ENCODE measurements at places on chromosomes 1 and 21.

- no peak for DNase-seq
These were observed 1.5 kb downstream of the HMCN1 start for GRCh38 chr1:185735701-185736064.

DNA sequence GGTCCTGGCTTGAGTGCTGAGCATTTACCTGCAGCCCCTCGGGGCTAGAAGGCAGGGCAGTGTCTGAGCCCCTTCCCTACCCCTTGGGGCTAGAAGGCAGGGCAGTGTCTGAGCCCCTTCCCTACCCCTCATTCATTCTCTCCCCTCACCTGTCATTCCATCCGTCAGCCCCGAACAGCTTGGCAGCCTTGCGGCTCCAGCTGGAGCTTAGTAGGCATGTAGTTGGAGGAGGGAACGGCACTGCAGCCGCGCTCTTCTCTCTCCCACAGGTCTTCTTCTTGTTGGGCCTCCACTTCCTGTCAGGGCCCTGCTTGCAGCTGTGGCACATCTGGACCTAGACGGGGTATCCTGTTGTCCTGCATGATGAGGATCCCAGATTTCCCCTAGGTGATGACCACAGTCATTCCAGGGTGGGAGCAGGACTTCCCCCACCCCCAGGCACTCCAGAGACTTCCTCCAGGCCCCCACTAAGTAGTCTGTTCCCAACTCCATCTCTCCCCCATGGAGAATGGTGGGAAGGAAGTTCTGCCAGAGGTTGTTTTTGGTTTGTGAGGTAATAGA is 22.2 kb downstream of the MAPKAPK2 start:
- DNase-seq: no peak

GRCh38 chr1:238474263-238474662 is 583.5 kb upstream of the ZP4 start:
- no peak for DNase-seq

DNA sequence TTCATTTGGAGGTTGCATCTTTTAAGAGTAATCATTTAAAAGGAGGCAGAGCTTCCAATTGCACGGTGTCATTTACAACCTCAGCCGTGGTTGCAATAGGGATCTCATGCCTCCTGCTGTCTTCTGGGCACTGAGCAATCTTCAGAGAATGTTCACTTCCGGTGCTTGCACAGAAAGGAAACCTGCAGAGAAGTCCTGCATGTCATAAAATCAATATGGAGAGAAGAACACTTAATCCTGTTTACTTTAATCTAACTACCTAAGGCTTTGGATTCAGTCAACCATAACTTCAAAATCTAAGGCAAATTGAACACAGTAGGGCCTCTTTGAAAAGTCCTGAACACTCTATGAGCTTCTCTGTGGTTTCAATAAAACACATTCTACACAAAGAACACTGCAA is 11.3 kb upstream of the MAP10 start:
- no peak for DNase-seq

DNA sequence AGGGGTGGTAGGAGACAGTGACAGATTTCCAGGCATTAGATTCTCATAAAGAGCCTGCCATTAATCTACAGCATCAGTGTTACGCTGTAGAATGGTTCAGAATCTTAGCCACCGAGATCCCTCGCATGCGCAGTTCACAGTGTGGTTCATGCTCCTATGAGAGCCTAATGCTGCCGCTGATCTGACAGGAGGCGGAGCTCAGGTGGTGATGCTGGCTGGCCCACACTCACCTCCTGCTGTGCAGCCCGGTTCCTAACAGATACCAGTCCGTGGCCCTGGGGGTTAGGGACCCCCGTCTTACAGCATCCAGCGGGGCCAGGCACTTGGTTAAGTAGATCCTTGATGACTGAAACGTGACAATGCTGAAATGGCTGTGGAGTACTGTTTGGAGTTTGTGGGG is 163.6 kb upstream of the C1orf21 start:
- DNase-seq: no peak

GRCh38 chr1:2908561-2908960 is 107.1 kb upstream of the TTC34 start:
- no peak for DNase-seq

GRCh38 chr1:59051007-59051406 is 245.9 kb upstream of the FGGY start:
- DNase-seq: no peak

GRCh38 chr1:65694126-65694525 is 98.6 kb upstream of the PDE4B start:
- no peak for DNase-seq

GRCh38 chr1:16625497-16626408 is 12.4 kb upstream of the NBPF1 start:
- DNase-seq: no peak

DNA sequence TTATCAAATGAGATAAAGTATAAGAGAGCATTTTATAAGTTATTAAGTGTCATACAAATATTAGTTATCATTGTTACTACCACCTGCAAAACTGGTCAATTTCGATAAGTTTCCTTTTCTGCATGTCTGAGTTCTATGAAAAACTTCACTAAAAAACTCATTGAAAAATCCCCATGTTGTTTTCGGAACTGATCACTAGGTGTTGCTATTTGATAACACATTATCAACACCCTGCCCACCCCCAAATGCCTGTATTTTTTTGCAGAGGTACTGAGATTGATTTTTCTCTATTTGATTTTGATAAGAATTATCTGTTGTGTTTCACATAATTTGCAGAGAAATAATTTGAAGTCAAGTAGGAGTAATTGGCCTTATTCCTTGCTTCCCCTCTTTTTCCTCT is 22.1 kb upstream of the DISP1 start:
- no peak for DNase-seq

- no peak for DNase-seq
These were observed 179.8 kb downstream of the ST6GALNAC3 start for GRCh38 chr1:76254104-76255030.

DNA sequence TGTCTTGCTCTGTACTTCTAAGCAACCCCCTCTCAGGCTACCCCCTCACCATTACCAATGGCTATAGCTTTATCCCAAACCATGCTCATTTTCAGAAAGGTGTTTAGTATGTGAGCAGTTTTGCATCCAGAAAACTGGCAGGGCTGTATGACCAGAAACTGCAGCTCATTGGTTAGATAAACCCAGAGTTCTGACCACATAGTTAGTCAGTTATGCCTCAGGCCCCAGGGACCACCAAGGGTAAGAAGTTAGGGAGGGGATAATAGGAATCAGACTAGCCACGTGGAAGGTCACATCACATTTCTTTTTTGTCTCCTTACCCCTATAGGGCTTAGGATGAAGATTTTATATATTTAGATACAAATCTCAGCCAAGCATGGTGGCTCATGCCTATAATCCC is 1.2 kb downstream of the ITGA10 start:
- no peak for DNase-seq

DNA sequence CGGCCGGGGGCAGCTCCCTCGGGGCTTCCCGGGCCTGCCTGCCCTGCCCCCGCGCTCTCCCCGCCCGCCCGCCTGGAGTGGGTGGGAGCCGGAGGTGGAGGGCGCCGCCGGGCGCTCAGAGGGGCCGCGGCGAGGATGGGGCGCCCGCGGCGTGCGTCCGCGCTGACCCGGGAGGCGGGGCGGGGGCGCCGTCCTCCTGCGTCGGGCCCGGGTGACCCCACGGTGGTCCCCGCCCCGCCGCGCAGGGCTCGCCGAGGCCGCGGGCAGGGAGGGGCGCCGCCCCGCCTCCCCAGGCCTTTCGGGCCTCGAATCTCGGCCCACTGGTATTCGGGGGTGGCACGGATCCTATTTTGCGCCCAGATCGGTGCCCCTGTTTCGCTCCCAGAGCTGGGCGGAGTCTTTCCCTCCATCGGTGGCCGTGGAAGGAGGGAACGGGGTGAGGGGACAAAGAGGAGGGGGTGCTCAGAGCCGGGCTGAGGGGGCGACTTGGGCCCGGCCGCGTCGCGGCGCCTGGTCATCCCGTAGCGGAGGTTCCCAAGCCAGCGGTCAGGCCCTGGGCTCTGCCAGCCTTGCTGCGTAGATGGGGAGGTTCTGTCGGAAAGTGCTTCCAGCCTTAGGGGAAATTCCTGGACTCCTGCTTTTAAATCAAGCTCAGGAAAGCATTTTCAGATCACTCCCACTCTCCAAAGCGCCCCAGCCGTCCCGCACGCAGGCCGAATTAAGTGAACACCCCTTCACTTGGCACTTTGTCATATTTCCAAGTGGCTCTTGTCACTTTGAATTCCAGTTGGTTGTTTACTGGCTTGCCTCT is 545 bp downstream of the PATJ start:
- DNase-seq: no peak

GRCh38 chr1:48047116-48047515 is 49.9 kb upstream of the TRABD2B start:
- no peak for DNase-seq

DNA sequence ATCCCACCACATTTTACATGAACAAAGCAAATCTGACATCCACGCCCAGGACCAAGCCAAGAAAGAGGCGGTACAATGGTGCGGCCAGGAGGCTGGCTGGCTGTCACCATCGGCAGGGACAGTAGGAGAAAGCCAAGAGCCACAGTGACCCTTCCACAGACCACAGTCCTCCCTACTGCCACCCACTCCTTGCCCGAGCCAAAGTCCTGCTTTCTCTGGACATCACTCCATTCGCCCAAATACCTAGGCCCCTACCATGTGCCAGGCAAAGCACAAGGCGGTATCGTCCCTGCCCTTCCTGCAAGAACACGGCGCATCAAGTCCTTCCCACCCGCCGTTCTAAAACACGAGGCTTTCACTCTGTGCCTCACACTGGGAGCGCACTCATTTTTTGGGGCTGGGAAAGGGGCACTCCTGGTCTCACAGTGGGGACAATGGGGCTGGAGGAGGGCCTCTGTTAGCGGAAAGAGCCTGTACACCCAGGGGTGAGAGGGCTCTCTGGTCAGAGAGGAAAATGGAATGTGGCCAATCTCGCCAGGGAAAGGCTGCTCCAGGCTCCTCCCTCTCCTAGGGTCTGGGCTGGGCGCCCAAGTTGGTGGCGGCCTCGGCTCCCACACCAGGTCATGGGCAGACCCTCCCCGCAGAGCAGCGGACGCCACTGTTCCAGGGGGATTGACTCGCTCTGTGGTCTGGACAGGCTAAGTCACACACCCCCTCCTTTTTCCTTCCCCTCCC is 26.5 kb downstream of the SSBP3 start:
- DNase-seq: no peak

DNA sequence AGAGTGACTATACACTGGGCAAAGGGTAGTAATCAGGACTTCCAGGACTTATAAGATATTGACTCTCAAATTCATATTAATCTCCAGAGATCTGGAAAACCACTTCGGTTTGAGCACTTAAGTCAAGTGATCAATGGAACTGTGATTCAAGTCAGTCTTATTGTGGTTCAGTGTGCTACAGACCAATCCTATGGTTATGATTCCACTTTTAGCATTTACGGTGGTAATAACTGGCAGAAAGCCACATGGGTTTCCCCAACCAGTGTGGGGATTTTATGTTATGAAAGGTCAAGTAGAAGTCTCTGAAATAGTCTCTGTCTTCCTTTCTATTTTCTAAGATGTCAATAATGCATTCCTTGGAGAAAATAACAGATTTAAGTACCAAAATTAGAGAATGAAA is 151.3 kb upstream of the NEGR1 start:
- DNase-seq: no peak

GRCh38 chr1:207925210-207925609 is 14.3 kb upstream of the CD34 start:
- no peak for DNase-seq

DNA sequence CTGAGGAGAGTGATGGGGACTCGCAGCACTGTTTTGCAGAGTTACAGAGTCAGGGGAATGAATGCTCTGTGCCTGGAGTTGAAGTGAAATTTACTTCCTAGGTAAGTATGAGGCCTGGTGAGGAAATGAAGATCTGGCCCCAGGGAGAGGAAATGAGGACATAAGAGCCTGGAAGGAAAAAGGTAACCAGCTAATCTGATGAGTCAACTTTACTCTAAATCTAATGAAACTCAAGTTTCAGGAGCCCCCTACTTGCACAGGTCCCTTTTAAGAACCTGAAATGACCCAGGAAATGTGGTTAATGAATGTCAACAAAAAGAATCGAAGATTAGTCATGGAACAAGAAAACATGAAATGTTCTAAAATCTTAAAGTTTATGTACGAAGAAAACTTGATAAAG is 599.0 kb downstream of the AGBL4 start:
- no peak for DNase-seq

DNA sequence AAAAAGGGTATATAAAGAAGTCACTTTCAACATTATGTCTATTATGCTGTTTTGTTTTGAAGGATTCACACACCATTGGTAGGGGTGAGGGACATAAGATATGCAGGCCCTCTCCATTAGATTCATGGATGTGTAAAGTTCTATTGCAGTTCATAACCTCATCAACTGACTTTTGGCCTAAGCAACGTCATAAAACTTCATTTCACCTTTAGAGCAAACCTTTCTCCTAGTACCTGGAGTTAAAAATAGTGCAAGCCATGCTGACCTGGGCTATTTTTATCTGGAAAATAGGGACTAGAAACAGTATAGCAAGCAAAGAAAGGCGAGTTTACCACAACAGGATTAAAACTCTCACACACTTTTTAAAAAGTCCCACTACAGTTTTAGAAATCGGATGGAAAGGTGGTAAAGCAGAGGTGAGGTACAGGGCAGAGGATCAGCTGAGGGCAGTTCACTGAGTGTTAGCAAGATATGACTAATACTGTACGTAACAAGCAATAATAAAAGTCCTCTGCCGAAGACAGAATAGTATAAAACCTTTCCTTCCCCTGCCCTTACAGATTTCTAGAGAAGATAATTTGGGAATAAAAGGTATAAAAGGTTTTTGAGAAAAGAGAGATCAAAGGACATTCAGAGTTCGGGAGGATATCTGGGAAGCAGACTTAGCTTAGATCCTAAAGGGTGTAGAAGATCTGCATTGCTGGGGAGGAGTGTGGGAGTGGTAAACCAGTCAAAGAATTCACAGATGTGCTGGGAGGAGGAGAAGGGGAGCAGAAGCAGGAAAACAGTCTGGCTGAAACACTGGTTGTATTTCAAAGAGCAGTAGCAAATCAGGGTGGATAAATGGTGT is 14.3 kb downstream of the EGLN1 start:
- no peak for DNase-seq

DNA sequence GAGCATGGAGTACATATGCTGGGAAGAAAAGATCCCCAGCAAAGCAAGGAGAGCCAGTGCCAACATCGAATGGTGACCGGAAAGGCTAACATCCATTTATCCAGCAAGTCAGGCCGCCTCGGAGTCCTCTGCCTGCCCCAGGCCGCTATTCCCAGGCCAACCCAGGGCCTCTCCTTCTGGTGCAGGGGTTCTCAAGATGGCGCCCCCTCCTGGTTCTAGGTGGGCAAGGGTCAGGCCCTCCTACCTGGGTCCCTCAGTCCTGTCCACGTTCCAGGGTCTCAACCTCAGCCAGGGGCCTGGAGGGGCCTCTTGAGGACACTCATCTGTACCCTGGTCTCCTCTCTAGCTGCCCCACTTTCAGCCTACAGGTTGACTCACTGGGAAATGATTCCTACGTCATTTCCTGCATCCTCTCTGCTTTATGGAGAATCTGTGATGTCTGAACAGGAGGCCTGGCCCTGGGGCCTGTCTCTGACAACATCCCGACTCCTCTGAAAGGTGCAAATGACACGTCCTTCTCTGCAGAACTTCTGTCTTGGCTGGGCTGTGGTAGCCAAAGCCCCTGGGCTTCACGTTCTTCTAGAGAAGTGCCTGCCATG is 145.3 kb downstream of the PSMG1 start:
- DNase-seq: no peak

All from NCI-H1694 (cell line).